GM12891 (cell line): ENCODE measurements at places on chromosomes 13 and 19.

DNA sequence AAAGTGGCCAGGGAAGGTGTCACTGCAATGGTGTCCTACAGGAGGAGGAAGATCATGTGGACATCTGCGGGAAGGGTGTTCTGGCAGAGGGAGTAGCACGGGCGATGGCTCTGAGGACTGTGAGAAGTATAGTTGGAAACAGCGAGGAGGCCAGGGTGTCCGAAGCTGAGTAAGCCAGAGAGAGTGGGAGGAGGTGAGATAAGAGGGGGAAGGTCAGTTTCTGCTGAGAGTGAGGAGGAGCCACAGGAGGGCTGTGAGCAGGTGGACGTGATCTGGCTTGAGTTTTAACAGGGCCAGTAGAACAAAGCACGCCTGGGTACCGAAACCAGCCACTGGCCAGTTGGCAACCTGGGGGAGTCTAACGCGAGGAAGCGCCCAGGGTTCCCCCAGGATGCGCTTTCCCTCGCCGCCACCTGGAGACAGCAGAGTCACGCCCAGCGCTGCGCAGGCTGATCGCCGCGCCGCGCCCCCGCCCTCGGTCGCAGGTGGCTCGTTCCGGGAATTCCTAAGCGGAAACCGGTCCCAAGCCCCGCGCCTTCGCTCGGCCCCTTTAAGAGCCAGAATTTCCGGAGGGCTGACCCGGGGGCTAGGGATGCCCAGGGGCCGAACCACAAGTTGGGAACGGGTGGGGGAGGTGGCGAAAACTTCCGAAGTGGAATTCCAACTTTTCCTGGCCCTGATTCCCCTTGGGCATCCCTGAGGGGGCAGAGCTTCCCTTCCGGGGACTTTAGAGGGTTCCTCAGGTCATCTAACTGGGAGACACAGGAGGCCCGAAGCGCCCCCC lies 1.1 kb upstream of the LSR start:
- peak; percentile 53 for DNase-seq

GRCh38 chr13:23574421-23575145 lies 4.4 kb downstream of the TNFRSF19 start:
- DNase-seq, result no peak

DNA sequence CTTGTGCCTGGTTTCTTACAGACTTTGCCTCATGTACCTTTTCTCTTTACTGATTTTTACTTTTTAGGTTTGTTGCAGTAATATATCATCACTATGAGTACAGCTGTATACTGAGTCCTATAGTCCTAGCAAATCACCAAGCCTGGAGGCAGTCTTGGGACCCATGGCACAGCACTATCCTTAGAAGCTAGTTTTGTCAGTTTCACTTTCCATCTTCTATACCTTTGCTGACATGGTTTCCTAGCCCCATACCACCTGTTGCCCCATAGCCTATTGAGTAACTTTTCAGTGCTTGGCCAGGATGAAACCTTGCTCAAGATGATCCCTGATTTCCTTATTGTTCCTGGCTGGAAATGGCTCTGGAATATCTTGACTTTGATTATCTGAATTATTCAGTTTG lies 826.4 kb downstream of the GPC5 start:
- DNase-seq, result no peak

- DNase-seq, result no peak
These were observed 8.5 kb downstream of the MLLT1 start for GRCh38 chr19:6271251-6271650.

- DNase-seq, result no peak
These were observed 634.7 kb downstream of the UQCRFS1 start for GRCh38 chr19:28578208-28578607.

- no peak for DNase-seq
These were observed 453 bp downstream of the ZNF256 start for GRCh38 chr19:57947088-57947418.

GRCh38 chr19:3220576-3220975 lies 3.9 kb upstream of the CELF5 start:
- no peak for DNase-seq

DNA sequence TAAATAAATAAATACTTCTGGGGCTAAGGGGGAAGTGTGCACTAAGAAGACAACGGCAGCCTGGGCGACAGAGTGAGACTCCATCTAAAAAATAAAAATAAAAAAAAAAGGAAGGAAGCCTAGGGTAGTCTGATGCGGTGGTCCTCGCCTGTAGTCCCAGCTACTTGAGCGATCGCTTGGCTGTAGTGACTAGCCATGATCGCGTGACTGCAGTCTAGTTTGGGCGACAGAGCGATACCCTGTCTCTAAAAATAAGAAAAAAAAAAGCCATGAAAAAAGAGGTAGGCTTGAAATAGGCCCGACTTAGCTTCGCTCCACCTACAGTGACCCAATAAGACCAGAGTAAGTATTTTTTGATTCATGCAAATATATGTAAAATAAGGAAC lies 661 bp upstream of the BABAM1 start:
- DNase-seq, result no peak

DNA sequence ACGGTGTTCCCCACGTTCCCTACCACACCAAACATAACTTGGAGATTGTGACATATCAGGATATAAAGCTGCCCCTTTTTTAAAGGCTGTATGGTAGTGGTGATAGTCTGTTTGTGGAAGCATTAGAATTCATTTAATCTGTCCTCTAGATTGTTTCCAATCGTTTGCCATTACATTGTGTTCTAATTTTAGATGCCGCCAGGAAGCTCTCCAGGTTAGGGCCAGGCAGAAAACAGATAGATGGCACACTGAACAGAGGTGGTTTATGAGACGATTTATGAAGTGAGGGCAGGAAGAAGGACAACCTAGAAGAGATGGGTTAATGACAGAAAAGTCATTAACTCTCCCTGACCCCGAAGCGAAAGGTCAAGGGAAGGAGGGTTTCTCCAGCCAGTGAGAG lies 30.0 kb downstream of the ARHGEF7 start:
- DNase-seq, result no peak

GRCh38 chr19:6071875-6072274 lies 38.4 kb downstream of the RFX2 start:
- no peak for DNase-seq

GRCh38 chr13:95039415-95039814 lies 261.8 kb downstream of the ABCC4 start:
- DNase-seq, result no peak

- no peak for DNase-seq
These were observed 82.4 kb upstream of the STARD13 start for GRCh38 chr13:33367926-33368325.

DNA sequence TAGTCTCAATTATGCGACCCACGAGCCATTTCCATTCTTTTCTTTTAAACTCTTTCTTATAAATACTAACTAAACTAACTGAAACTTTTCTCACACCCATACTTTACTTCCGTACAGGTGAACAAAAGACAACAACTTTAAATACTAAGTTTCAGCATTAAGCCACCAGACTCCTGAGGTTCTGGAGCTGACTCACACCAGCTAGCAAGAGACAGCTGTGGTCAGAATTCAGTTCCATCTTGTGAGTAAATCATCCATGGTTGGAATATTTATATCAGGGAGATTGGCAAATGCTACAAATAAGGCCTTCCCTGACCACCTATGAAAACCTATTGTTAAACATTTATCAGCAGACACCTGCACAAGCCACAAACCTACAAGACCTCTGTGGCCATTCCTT lies 897.0 kb downstream of the EFNB2 start:
- DNase-seq, result no peak

DNA sequence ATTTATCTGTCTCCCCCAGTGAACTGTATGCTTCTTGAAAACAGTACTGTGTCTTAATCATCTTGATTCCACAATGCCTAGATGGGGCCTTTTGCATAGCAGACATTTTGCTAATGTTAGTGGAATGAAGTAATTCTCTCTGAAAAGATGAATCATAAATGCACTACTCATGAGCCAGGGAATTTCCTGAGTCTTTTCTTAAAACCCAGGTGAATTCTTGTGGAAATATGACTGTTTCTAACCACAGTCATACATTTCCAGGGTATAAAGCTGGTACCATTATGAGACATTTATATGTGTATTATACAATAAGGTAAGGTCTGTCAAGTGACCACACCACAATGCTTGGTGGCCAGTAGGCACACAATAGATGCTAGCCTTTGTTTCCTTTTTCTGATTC lies 5.5 kb upstream of the KCTD4 start:
- DNase-seq, result no peak
